Diencephalon (tissue), 1 donor: ENCODE measurements at places on chromosomes 1 and 21. TPM values are rescaled to one million over a fixed set of nuclear protein-coding genes. Genes with fewer than 3 reads are reported as not detected.

Gene CD101
- total RNA-seq: 1.6 TPM

Gene LMOD1
- 0.46 TPM for total RNA-seq

Gene ETV3L
- 0.23 TPM for total RNA-seq

Gene KCNH1
- total RNA-seq: 12.5 TPM

Gene RAVER2
- 19.8 TPM for total RNA-seq
